ENCODE measurements at places on chromosomes 2 and 18.

DNA sequence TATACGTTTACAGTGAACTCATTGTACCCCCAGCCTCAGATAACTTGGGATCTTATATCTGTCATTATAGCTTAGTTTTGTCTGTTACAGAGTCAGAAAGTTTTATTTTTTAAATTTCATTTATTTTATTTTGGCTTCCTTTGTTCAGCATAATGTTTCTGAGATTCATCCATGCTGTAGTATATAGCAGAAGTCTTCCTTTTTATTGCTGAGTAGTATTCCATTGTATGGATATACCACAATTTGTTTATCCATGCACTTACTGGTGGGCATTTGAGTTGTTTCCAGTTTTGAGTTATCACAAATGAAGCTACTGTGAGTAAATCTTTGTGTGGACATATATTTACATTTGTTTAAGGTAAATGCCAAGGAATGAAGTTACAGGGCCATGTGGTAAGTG, 122.3 kb downstream of the ADCYAP1 start:
- DNase-seq: no peak

GRCh38 chr2:228675091-228675490, 493.6 kb upstream of the SPHKAP start:
- DNase-seq: no peak

DNA sequence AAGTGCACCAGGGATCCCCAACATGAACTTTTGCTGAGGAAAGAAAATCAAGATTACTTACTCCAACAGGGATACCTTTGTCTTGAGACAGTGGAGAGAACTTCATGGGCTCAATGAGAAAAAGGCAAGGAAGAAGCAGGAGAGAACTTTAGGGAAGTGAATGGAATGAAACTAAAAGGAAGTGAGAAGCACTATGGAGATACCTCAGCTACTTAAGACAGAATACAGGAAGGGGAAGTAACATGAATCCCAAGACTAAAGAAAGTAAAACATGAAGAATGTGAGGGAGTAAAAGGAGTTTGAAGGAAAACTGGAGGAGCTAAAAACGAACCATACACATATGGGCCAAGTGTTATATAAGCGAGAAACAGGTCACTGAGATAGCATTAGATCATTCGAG, 32.4 kb upstream of the ACTR3 start:
- DNase-seq: no peak

DNA sequence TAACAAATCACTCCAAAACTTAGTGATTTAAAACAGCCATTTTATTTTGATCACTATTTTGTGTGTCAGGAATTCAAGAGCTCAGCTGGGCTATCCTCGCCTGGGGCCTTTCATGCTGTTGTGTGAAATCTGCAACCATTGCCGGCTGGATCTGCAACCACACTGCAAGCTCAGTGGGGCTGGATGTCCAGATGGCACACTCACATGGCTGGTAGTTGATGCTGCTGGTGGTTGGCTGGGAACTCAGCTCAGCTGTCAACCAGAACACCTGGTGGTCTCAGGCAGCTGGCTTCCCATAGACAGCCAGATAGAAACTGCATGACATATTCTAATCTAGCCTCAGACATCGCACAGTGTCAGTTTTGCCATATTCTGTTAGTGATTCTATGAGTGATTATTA, 30.6 kb upstream of the AP1S3 start:
- DNase-seq: no peak

Data from effector CD8-positive, alpha-beta T cell (primary cell).